ENCODE measurements at places on chromosomes 12 and 14.
A peak's percentile ranks its signal among the peaks of the same experiment; 100 is the strongest.

- DNase-seq, result no peak
Observed at GRCh38 chr12:19462406-19462805, 23.1 kb downstream of the AEBP2 start.

GRCh38 chr12:119540476-119540875 is 53.1 kb upstream of the TMEM233 start:
- DNase-seq, result no peak

- no peak for DNase-seq
Observed at GRCh38 chr12:26162905-26163304, 32.5 kb upstream of the SSPN start.

DNA sequence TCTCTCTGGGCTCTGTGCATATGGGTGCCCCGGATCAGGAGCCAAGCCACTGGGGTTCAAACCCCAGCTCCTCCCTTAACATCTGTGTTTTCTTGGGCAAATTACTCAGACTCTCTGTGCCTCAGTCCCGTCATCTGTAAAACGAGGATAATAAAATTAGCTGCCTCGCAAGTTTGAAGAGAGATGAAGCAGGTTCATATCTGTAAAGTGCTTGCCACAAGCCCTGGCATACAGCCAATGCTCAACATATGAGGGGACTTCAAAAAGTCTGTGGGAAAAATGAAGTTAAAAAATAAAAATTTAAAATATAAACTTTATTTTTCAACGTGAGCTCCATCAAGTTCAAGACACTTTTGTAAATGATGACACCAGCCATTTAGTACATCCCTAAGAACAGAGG is 276.7 kb downstream of the FOXN3 start:
- no peak for DNase-seq

- DNase-seq, result no peak
Observed at GRCh38 chr12:113291586-113291985, 43.3 kb downstream of the SLC8B1 start.

DNA sequence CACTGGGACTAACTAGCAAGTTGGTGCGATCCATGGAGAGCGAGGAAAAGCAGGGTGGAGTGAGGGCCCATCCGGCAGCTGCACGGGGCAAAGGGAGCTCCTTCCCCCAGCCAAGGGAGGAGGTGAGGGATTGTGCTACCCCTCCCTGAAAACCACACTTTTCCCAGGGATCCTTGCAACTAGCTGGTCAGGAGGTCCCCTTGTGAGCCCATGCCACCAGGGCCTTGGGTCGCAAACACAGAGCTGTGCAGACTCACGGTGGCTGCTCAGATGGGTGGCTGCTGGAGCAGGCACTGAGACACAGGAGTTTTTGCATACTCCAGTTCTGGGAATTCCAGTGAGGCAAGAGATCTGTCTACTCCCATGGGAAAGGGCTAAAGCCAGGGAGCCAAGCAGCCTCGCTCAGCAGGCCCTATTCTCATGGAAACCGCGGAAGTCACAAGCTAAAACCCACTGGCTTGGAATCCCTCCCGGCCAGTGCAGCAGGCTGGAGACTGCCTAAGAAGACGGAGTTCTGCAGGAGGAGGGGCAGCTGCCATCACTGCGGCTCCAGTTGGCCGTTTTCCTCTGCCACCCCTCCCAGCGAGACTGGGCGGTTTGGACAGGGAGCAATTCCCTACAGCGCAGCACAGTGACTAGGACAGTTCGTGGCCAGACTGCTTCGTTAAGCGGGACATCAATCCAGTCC is 10.9 kb upstream of the ZNF705A start:
- DNase-seq, result no peak

GRCh38 chr14:100333827-100334226 is 10.7 kb downstream of the SLC25A47 start:
- no peak for DNase-seq

DNA sequence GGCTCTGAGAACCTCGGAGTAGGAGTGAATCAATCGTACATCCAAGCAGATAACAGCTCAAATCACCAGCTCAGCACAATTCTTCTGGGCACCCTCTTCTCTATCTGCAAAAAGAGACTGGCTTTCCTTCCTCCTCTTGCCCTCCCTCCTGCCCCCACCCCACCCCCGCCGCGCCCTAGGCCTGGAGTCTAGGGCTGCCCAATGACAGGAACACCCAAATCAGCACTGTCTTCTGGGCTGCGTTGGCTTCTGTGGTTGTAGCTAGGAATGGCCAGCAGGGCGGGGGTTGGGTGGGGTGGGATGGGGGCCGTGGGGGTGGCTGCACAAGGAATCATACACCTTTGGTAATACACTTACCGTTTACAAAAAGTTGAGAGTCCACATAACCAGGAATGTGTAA is 28.0 kb upstream of the TMCC3 start:
- DNase-seq, result no peak

- no peak for DNase-seq
Observed at GRCh38 chr14:79165471-79166090, 995.4 kb downstream of the NRXN3 start.

GRCh38 chr14:105891221-105891602 is 364.8 kb downstream of the TMEM121 start:
- no peak for DNase-seq

DNA sequence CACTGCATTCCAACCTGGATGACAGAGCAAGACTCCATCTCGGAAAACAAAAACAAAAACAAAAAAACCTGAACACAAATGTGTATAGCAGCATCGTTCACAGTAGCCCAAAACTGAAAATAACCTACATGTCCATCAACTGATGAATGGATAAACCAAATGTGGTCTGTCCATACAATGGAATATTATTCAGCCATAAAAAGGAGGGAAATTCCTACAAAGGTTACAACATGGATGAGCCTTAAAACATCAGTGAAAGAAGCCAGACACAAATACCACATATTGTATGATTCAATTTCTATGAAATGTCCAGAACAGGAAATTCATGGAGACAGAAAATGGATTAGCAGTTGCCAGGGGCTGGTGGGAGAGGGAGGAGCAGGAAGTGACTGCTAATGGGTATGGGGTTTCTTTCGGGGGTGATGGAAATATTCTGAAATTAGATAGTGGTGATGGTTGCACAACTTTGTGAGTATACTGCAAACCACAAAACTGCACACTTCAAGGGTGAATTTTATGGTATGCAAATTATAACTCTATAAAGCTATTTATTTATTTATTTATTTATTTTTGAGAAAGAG is 4.0 kb downstream of the MYL2 start:
- DNase-seq, result no peak

GRCh38 chr14:74684434-74684833 is 28.4 kb downstream of the AREL1 start:
- no peak for DNase-seq

- DNase-seq, result no peak
Observed at GRCh38 chr12:13022851-13023271, 21.3 kb upstream of the FAM234B start.

DNA sequence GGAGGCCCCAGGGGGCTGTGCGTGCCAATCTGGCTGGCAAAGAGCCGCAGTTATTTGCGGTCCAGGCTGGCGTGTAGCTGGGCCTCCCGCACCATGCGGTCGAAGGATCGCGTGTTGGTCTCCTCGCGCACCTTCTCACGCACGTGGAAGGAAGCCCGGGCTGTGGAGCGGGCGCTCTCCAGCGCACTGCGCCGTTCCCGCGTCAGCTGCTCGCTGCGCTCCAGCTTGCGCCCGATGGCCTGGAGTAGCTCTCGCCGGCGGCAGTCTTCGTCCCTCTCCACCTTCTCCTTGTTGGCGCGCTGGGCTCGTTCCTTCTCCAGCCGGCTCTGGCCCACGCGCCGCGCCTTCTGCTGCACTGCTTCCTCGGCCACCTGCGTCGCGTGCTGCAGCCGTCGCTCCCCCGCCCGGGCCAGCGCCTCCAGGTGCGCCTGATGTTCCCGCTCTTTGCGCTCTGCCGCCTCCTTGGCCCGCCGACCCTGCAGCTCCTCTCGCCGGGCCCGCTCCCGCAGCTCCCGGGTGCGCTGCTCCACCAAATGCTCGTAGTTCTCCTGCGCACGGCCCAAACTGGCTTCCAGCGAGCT is 3.1 kb downstream of the CCDC177 start:
- DNase-seq, result no peak

DNA sequence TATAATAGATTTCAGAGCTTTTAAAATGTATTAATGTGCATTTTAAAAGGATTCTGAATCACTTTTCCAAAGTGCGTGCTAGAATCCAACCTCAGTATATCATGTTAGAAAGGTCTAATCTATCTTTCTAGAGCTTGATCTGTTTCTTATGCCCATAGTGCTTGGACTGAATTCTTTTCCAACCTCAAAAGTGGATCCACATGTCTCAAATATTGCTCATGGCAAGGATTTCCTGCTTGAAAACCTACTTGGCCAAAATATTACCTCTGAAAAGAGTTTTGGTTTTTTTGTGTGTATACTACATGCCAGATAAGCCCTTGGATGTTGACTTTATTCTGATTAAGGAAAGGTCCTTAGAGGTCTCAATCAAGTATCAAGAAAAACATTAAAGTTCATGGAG is 16.9 kb upstream of the SLC6A15 start:
- DNase-seq, result no peak

DNA sequence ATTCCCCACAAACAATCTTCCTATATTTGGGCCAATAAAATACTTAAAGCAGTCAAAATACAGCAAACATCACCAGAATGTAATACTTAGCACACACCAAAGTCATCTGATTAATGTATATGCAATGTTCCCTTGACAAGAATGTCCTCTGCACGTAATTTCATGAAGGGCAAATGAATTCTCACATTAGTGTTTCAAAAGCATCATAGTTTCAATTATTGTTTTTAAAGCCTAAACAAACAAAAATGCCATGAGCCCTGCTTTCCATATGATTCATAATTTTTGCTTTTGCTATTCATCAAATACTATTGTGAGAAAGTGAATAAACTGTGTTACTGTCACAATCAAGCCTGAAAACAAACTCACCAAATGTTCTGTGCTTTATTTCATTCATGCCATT is 156.0 kb downstream of the EPS8 start:
- no peak for DNase-seq

DNA sequence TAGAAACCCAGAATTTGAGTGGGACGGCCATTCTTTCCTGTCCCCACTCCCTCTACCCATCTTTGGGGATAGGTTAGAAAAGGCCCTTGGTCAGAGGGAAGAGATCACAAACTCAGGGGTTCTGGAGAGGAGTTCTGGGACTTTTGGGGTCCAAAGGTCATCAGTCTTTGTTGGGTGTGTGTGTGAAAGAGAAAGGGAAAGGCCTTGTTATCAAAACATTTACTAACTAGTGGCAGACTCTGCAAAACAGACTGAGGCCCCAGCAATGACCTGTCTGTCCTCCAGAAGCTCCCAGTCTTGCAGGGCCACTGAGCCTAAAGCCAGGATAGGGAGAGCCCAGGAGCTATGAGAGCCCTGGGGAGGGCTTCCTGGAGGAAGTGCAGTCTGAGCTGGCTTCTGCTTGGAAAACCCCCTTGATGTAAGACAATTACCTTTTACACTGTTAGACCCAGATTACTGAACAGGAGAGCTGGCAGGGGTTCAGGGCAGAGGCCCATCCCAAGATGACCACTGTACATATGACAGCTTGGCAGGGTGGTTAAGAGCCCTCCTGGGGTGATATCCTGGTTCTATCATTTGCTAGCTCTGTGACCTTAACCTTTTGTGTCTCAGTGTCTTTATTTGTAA is 429.1 kb upstream of the CCDC196 start:
- DNase-seq, result no peak

- no peak for DNase-seq
Observed at GRCh38 chr14:24086193-24086955, 7.7 kb upstream of the PCK2 start.

DNA sequence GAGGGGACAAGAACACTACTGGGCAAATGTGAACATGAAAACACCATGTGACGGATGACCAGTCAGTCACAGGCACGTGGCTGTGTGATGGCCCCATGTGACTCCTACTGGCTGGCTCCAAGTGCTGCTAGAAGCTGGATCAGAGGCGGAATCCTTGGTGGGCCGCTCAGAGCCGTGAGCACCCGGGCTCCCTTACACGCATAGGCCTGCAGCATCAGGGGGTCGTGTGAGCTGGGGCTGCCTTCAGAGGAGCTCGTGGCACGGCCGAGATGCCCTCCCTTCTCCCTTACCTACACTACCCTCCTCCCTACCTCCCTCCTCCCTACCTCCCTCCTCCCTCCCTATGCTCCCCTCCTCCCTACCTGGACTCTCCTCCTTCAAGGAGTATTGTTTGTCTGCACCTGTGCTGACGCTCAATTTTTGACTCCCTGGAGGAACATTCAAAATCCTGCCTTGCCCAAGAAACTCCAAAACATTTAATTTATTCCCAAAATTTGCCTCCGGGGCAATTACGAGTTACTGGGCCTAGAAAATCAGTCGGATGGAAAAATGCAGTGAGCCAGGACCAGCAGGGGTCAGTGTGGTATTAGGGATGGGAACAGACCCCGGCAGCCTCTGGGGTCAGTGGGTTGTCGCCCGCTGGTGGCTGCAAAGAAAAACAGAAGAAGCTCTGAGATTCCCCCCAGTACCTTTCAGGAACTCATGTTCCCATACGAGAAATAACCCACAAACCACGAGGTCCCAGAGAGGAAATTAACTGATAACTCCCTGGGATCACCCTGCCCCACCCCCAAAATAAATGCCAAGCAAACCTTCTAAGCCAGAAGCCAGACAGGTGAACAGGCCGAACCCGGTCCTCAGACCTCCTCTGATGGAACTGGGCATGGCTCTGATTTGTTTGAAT is 61.3 kb downstream of the C14orf132 start:
- peak; percentile 8 for DNase-seq

- no peak for DNase-seq
Observed at GRCh38 chr14:56959869-56960268, 149.6 kb upstream of the OTX2 start.

DNA sequence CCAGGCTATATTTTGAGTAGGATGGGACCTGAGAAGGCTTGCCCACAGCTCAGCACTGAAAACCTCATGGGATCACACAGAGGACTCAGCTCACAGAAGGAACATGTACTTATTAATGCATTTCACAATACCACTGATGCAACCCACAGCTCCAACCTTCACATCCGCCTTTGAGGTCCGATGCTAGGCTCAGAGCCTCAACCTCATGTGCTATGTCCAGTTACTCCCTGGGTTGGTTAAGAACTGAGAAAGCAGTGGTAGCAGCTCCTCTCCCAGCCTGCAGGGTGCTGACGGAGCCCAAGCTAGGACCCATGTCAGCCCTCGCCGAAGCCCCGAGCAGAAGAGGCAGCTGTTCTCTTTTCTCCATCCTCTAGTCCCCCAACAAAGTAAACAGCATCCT is 52.9 kb downstream of the SPTB start:
- no peak for DNase-seq

DNA sequence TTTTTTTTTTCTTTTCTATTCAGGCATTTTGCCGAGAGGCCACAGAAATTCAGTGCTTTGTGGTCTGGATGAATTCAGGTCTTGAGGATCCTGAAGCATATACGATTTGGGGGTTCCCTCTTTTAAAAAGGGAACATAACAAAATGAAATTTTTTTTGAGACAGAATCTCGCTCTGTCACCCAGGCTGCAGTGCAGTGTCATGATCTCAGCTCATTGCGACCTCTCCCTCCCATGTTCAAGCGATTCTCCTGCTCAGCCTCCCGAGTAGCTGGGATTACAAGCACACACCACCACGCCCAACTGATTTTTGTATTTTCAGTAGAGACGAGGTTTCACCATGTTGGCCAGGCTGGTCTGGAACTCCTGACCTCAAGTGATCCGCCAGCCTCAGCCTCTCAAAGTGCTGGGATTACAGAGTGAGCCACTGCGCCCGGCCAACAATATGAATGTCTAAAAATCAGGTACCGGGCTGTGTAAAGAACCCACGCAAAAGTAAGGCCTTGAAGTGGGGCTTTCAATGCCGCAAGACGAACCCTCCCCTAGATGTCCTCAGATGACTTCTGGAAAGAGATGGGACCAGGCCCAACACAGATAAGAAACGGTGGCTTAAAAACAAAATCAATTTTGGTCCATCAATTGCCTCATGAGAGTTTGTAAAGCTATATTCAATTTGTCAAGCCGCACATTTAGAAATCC is 30.0 kb downstream of the TESC start:
- no peak for DNase-seq

- DNase-seq, result no peak
Observed at GRCh38 chr14:67583711-67584644, 16.1 kb downstream of the PIGH start.

Data from stimulated activated CD8-positive, alpha-beta memory T cell treated with anti-CD3 and anti-CD28 coated beads, Interleukin-2, amount 100 ng/mL, for 1 hour (primary cell).